Calu3 (cell line): ENCODE measurements at places on chromosomes 3 and 15. TPM values are rescaled to one million over a fixed set of nuclear protein-coding genes. Genes with fewer than 3 reads are reported as not detected.

Gene PTPN9
- total RNA-seq = 30.8 and 31.1 TPM in 2 replicates

Gene SYNPR
- 0.90 TPM in 1 of 2 replicates, not detected in the other for total RNA-seq

Gene LMAN1L
- 0.35 and 1.1 TPM in 2 replicates for total RNA-seq

DNA sequence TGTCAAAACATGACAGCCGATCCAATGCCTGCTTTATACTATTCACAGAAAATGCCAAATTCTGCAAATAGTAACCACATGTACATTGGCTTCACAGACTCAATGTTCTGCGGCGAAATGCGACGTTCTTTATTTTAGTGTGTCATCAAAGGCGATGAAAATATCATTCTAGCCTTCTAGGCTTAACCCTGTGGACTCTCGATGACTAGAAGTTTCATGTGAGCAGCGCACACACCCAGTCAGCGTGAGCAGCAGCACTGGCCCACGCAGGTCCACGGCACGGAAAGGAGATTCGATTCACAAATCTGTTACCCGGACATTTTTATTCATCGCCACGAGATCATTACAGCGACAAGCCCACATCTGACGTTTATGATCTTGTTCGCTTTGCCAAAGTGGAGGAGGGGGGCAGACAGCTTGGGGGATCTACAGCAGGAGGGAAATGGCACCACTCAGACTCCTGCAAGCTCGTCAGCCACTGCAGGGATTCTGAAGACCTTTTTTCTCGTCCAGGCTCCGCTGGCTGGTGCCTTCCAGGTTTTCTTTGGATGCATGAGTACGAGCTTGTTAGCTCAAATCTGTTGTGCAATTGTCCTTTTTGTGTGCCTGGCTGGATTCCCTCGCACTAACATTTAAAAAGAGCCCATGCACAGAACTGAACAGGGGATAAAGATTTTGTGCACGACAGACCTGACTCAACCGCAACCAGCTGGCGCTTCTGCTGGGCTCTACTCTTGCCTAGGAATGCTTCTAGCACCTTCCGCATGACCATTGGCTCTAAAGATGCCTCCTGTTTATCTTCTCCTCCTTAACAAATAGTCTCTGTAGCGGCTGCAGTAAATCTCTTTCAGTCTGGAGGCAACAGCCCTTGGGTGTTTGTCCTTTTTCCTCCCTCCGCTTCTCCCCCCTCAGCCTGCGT, 938.4 kb downstream of the MCTP2 start:
- H3K27ac ChIP-seq = no peak overlapping the region
- no peak overlapping the region for H3K4me3 ChIP-seq
- no peaks in the 10 kb centered on the region for H3K27me3 ChIP-seq

DNA sequence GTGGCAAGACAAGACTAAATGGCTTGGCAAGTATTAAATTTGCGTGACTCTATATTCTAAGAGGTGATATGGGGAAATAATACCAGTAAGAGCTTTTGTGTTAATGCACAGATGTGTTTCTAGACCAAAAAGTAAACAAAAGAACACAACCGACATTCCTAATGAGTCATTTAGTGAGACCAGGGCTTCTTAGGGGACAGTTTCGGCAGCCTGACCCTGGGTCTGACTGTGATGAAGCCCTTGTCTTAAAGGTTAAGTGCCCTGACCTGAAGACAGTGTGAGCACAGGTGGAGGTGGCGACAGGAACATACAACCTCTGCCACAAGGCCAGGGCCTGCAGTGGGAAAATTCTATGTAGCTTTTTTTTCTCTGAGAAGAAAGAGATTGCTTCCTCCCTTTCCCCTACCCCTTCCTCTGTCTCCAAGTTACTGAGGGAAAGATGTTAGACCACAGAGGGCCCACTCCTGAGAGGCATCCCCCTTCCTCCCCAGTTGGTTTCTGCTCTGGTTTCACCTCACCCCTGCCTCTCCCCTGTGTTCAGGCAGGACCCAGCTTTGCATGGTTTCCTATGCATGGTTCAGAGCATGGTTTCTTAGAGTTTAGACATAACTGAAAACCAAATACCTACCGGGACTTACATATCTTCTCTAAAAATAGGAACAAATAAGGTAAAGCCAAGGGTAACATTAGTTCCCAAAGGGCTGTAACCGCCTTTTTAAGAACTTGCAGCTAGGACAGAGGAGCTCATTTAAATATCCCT, 24.8 kb upstream of the CMTM7 start:
- DNase-seq = peak; percentile 11
- peak overlapping the region; percentile 13 for H3K4me3 ChIP-seq
- peak overlapping the region; percentile 28 for H3K27ac ChIP-seq
- no peaks in the 10 kb centered on the region for H3K27me3 ChIP-seq

DNA sequence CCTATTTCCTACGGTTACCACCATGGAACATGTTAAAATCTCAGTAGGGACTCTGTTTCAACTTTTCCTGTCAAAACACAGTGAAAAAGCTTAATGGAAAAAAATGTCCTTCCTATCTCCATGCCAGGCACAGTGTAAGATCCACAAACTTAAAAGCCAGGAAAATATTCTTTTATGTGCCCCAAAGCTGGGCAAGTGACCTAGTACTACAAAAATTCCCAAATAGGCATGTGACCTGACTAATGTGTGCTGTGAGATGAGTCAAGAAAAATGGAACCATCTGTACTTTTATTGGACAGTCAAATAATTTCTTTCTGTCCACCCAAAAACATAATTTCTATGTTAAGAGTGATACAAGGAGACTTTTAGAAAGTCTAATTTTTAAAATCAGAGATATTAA, 406.0 kb downstream of the ZBTB20 start:
- H3K27ac ChIP-seq = no peak overlapping the region
- no peaks in the 10 kb centered on the region for H3K36me3 ChIP-seq
- H3K4me3 ChIP-seq = no peak overlapping the region

- no peak overlapping the region for H3K27ac ChIP-seq
- H3K27me3 ChIP-seq = peaks cover 32% of the 10 kb centered on the region
- no peaks in the 10 kb centered on the region for H3K4me1 ChIP-seq
Observed at GRCh38 chr3:129360171-129360611, 68.2 kb downstream of the EFCAB12 start.

DNA sequence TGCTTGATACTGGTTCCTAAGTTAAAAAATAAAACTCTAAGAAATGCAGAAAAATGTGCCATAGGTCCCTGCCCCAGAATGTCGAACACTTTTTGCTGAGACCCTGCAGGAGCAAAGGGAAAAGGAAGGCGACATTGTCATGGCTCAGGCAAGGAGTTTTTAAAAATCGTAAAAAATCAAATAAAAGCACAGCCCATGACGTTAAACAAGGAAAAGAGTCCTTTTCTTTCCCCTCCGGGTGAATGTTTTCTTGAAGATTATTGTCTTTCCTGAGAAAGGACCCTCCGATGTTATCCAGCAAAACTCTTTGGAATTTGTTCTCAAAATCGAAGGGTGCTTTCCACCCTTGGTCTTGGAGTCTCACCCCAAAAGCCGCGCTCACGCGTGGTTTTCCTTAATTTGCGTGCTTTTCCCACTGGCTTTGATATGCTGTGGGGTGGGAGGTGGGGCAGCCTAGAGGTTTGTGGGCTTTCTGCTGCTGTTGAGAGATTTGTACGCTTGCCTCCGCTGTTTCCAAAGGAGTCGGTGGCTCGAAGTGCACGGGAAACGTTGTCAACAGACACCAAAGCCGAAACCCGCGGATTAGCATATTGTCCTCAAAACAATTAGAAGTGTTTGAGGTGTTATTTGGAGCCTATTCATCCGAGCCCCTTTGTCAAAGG, 2.9 kb downstream of the SOX14 start:
- DNase-seq = no peak
- H3K27ac ChIP-seq = no peak overlapping the region
- H3K27me3 ChIP-seq = peaks cover 97% of the 10 kb centered on the region
- peaks cover 8% of the 10 kb centered on the region for H3K4me1 ChIP-seq

- H3K4me3 ChIP-seq = no peak overlapping the region
- H3K27me3 ChIP-seq = peaks cover 19% of the 10 kb centered on the region
- H3K36me3 ChIP-seq = no peaks in the 10 kb centered on the region
- no peak overlapping the region for H3K27ac ChIP-seq
- no peaks in the 10 kb centered on the region for H3K4me1 ChIP-seq
Observed at GRCh38 chr15:51332206-51333147, 5.9 kb downstream of the CYP19A1 start.

DNA sequence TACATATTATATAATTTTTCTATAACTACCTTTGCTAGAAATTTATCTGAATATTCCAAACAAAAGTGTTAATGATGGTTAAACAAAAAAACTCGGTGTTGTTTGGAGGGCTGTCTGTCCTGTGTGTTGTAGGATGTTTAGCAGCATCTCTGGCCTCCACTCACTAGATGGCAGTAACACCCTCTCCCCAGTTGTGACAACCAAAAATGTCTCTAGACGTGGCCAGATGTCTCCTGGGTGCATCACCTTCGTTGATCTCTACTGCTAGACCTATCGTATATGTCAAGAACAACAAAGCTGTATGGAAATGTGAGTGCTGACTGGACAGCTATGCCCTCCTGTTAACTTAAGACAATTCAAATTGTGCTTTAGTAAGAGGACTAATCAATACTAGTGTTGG, 14.1 kb downstream of the ANKRD34C start:
- H3K4me3 ChIP-seq = no peak overlapping the region
- no peaks in the 10 kb centered on the region for H3K36me3 ChIP-seq
- peaks cover 84% of the 10 kb centered on the region for H3K27me3 ChIP-seq
- no peak overlapping the region for H3K27ac ChIP-seq
- DNase-seq = no peak
- H3K4me1 ChIP-seq = no peaks in the 10 kb centered on the region

DNA sequence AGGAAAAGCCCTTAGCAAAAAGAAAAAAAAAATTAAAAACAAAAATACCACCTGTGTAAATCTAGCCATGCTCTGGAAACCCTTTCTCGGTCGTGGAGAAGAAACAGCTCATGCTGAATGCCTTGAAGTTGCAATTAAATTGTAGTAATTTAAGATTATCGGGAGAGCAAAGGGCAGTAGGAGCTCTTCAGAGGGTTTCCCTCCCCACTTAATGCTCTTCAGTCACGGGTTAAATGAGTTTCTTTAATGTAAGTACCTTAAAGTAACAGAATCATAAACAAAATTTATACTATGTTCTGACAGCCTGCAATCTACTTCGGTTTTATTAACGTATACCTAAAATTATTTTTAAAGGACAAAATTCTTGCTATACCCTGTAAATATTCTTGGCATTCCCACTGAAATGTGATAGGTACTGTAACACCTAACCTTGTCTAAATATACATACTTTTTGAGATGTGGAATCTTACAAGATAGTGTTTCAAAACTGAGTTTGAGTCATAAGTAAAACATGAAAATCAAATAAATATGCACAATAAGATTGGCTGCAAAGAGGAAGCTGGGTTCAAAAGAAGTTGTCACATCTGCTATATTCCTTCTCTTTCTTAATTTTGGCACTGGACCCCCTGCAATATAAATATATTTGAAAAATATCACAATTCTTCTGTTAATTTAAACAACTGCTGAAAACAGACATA, 5.3 kb downstream of the FOXP1 start:
- H3K36me3 ChIP-seq = peaks cover 28% of the 10 kb centered on the region
- DNase-seq = no peak
- H3K27me3 ChIP-seq = no peaks in the 10 kb centered on the region
- H3K27ac ChIP-seq = peak overlapping the region; percentile 2
- H3K4me1 ChIP-seq = peaks cover 13% of the 10 kb centered on the region
